ENCODE measurements at places on chromosomes 3 and 15. TPM values are rescaled to one million over a fixed set of nuclear protein-coding genes. Genes with fewer than 3 reads are reported as not detected.

The HCLS1 gene
- 17.1 TPM for total RNA-seq

The STRA6 gene
- not detected for total RNA-seq

The ZMYND10 gene
- total RNA-seq, result 1.3 TPM

The THSD4 gene
- 16.1 TPM for total RNA-seq

The ANKRD34C gene
- total RNA-seq, result under 0.01 TPM

The DLL4 gene
- 3.6 TPM for total RNA-seq

The FOXB1 gene
- total RNA-seq, result not detected

The GABRA5 gene
- 0.66 TPM for total RNA-seq

- no peak for DNase-seq
These were observed 13.0 kb downstream of the P2RY12 start for GRCh38 chr3:151371526-151371925.

DNA sequence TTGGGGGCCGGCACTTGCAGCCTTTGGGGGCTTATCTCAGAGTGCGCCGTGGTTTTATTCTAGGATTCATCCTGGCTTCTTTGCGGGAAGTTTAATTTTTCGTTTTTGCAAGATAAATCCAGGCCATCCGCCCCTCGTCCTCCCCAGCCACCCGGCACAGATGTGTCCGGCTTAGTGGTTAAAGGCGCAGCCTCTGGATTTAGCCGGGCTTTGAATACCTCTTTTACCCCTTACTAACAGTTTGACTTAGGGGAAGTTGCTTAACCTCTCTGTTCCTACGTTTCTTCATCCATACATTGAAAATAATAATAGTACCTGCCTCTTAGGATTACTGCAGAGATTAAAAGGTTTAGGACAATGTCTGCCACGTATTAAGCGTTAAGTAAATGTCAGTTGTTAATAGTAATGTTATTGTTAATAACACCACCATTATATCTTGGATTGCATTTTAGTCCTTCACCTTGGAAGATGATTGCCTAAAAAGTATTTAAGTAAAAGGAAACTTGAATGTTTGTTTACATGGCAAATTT is 714 bp downstream of the ECT2 start:
- DNase-seq, result no peak

- DNase-seq, result no peak
These were observed 34.4 kb upstream of the SLCO2A1 start for GRCh38 chr3:134064081-134064480.

GRCh38 chr15:78537266-78537905 is 2.9 kb upstream of the PSMA4 start:
- DNase-seq, result no peak

GRCh38 chr3:99845999-99846398 is 28.3 kb downstream of the CMSS1 start:
- no peak for DNase-seq

GRCh38 chr3:32421991-32422859 is 30.6 kb downstream of the CMTM7 start:
- peak; percentile 98 for DNase-seq

- no peak for DNase-seq
These were observed 122.6 kb upstream of the MEF2A start for GRCh38 chr15:99443056-99443756.

DNA sequence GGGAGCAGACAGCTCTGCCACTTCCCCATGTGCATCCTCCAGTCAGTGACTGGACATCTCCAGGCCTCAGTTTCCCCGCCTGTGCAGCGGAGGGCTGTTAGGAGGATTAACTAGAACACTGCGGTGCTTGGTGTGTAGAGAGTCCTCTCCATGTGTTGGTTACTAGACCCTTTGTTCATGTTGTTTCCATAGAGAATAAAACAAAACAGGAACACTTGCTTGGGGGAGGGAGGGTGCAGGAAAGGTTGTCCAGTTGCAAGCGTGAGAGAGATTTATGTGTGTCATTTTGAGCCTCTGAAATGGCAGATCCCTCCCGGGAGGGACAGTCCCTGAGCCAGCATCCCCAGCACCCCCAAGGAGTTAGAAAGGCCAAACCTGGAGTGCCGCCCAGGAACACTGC is 184.0 kb upstream of the LYSMD4 start:
- DNase-seq, result no peak

DNA sequence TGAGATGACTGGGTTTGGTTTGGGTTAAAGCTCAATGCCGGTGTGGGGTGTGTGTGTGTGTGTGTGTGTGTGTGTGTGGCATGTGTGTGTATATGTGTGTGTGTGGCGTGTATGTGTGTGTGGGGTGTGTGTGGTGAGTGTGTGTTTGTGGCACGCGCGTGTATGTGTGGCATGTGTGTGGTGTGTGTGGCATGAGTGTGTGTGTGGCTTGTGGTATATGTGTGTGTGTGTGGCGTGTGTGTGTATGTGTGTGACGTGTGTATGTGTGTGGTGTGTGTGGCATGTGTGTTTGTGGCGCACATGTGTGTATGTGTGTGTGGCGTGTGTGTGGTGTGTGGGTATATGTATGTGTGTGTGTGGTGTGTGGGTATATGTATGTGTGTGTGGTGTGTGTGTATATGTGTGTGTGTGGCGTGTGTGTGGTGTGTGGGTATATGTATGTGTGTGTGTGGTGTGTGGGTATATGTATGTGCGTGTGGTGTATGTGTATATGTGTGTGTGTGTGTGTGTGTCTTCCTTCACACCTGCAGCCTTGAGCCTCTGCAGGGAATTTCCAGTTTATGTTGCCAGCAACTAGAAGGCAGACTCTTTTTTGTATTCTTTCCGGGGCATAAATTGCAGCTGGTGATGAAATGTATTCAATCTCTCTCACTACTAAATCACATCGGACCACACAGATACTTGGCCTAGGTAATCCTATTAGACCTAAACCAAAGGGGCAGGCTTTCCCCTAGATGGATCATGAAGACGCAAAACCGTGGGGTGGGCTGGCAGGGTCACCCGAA is 34.8 kb downstream of the CHRD start:
- no peak for DNase-seq

DNA sequence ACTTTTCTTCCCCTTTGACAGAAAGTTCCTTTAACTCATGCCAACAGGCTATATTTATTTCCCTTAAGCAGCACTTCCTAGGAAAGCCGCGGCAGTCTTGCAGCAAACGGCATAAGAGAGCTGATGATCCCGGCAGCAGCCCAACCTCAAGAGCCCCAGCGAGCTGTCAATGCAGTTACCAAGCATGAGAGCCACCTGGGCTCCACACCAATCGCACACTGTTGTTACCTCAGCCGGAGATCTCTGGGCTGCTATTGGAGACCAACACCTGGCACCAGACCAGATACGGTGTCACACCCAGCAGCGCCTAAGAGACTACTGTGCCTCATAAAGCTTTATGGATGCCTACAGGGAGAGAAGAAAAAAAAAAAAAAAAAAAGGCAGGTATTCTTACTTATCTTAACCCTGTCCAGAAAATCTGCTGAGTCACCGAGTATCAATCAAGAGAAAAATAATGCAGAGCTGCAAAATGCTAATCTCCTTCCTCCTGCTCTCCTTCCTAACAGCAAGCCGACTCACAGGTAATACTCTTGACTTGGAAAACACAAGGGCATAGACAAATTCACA is 11.7 kb downstream of the ABCC5 start:
- peak; percentile 82 for DNase-seq

Data from body of pancreas (tissue), 4 donors.